Activated CD4-positive, alpha-beta T cell treated with anti-CD3 and anti-CD28 coated beads for 48 hours (primary cell): ENCODE measurements at places on chromosomes 16 and 17.

DNA sequence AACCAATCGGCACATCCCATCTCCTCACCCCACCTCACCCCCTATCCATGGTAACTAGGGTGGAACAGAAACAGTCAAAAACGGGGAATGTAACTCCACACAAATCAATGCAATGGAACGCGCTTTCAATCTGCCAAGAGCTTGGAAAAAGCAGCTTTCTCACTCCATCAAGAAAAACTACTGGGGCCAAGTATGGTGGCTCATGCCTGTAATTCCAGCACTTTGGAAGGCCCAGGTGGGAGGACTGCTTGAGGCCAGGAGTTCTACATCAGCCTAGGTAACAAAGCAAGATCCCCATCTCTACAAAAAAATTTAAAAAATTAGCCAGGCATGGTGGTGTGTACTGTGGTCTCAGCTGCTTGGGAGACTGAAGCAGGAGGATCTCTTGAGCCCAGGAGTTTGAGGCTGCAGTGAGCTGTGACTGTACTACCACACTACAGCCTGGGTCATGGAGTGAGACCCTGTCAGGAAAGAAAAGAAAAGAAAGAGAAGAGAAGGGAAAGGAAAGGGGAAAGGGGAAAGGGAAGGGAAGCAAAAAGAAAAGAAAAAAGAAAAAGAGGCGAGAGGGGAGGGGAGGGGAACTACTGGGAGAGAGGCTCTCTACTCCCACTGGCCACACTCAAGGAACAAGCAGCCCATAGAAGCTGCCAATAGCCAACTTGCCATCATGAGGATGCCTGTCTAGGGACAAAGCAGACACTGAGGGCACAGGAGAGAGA lies 38.9 kb downstream of the ARHGAP17 start:
- DNase-seq: no peak

DNA sequence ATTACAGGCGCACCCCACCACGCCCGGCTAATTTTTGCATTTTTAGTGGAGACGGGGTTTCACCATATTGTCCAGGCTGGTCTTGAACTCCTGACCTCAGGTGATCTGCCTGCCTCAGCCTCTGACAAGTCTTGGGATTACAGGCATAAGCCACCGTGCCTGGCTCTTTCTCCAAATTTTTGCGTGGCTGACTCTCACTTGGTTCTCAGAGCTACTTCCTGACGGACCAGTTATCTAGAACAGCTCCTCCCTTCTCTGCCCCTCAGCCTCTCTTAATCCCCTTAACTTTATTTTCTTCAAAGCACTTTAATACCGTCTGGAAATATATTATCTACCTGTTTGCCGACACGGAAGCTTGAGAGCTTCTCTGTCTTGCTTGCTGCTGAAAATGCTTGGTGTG lies 4.2 kb downstream of the YPEL2 start:
- DNase-seq: no peak

- DNase-seq: no peak
Measured at GRCh38 chr17:3977387-3977786, 13.2 kb upstream of the ATP2A3 start.

GRCh38 chr17:66423056-66423955 lies 120.9 kb downstream of the PRKCA start:
- DNase-seq: no peak

- DNase-seq: no peak
Measured at GRCh38 chr16:71767060-71767900, 41.4 kb downstream of the AP1G1 start.

DNA sequence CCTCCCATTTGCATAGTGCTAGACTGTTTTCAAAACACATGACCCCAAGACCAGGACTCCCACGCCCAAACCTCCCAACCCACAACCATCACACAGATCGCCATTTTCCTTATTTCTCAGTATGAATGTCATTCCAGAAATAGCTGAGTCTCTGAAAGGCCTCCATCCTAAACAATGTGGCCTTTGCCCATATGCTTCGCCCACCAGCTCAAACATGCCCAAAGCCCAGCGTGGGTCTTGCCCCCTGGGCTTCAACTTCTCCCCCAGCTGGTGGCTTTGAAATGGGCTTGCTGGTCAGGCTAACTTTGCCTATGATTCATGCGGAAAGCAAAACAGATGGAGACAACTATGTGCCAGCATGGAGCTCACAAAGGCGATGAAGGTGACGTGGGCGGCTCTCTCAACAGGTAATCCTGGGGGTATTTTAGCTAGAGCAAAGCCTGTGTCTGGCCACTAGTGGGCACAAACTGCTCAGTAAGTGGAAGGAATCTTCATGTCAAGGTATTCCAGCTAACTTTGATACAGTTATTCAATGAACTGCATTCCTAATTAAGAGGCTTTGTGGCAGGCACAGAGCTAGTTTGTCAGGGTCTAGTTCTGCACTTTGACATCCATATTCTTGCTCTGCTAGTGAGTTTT lies 17.1 kb downstream of the PMP22 start:
- no peak for DNase-seq

GRCh38 chr16:15799851-15800495 lies 56.9 kb downstream of the MYH11 start:
- DNase-seq: no peak

- peak; percentile 34 for DNase-seq
Measured at GRCh38 chr17:67258821-67259468, 13.9 kb upstream of the HELZ start.

DNA sequence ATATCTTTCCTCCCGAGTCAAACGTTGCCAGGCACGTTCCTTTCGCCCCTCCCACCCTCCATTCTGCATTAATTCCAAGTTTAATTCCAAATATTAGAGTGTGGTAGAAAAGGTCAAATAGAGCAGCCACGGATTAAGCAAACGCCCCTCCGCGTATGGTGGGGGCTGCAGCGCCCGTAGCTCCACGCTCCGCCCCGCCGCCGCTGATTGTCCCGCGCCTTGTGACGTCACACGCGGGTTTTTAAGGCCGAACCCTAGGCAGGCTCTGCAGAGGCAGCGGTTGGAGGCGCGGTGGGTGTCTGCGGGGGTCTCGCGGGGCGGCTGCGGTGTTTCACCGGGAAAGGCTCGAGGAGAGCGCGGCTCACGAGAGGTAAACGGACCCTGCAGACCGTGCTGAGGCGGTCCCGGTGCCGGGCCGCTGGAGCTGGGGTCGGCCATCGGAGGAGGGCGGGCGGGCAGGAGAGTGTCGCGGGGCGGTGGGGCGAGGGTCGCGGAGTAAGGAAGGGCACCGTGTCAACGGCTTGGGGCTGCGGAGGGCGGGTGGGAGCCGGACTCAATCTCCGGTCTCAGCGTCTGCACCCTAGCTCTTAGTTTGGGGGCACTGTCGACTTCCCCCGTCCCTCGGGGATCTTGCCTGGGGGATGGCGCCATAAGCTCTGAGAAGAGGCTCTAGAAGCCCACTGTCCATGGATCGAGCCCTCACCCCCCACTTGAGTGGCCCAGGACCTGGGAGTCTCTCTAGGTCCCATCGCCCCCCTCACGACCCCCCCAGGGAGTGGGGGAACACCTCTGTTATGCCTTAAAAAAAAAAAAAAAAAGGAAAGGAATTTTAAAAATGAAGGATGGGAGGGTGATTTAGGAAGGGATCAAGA lies at the start of gene ARL4D:
ARL4D (plus strand) TSS at position 270 of the 872 bp plus-strand sequence. CDS start 740 bp downstream, outside the sequence.
- DNase-seq: peak; percentile 86

GRCh38 chr16:83994087-83994486 lies 26.0 kb downstream of the NECAB2 start:
- DNase-seq: no peak

DNA sequence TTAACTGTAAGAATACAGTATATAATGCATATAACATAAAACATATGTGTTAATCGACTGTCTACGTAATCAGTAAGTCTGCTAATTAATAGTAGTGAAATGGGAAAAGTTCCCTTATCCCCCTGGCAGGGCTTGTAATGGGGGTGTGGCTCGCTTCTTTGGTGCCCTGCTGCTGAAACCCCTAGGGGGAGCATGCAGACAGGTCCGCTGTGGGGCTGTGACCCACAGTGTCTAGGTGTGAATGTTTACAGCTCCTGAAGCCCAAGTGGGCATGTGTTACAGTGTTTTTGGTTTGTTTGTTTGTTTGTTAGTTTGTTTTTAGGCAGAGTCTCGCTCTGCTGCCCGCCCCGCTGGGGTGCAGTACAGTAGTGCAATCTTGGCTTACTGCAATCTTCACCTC lies 495.7 kb downstream of the SHISA9 start:
- DNase-seq: no peak

- DNase-seq: no peak
Measured at GRCh38 chr16:51630076-51630475, 479.0 kb upstream of the SALL1 start.

- DNase-seq: peak; percentile 51
Measured at GRCh38 chr16:3637371-3637923, 17.0 kb upstream of the DNASE1 start.

- DNase-seq: peak; percentile 47
Measured at GRCh38 chr17:35612924-35613521, 25.9 kb downstream of the AP2B1 start.

DNA sequence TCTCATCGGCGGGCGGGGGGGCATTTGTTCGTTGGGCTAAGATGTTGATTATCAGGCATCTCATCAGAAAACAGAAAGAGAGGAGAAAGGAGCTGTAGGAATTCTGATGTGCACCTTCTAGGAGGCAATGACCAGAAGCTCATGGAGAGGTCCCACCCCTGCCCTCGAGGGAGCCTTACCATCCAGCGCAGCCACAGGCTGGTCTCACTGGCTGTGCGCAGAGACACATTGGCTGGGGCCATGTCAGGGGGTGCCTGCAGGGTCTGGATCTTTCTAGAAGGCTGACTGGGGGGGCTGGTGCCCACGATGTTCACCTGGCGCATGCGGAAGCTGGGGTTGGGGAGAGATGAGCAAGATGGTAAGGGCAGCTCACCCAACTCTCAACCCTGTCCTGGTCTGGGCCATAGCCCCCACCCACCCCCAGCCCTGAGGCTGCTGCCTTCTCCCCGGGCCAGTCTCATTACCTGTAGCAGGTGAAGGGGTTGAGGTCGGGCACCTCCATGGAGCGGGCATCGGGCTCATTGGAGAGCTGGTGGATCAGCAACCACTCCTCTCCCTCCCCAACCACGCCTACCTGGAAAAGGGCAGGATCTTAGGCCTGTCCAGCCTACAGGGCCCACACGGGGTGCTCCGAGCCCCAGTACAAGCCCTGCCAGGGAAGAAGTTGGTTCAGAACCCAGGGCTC lies 86.2 kb upstream of the CDC42EP4 start:
- no peak for DNase-seq

DNA sequence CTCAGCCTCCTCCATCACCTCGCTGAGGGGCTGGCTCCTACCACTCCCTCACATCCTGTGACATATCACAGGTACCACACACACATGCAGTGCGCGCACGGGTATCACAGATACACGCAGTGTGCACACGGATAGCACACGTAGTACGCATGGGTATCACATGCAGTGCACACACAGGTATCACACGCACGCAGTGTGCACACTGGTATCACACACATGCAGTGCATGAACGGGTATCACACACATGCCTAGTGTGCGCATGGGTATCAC lies 30.1 kb downstream of the ACSF3 start:
- no peak for DNase-seq

- no peak for DNase-seq
Measured at GRCh38 chr17:13978478-13978877, 90.8 kb upstream of the COX10 start.

DNA sequence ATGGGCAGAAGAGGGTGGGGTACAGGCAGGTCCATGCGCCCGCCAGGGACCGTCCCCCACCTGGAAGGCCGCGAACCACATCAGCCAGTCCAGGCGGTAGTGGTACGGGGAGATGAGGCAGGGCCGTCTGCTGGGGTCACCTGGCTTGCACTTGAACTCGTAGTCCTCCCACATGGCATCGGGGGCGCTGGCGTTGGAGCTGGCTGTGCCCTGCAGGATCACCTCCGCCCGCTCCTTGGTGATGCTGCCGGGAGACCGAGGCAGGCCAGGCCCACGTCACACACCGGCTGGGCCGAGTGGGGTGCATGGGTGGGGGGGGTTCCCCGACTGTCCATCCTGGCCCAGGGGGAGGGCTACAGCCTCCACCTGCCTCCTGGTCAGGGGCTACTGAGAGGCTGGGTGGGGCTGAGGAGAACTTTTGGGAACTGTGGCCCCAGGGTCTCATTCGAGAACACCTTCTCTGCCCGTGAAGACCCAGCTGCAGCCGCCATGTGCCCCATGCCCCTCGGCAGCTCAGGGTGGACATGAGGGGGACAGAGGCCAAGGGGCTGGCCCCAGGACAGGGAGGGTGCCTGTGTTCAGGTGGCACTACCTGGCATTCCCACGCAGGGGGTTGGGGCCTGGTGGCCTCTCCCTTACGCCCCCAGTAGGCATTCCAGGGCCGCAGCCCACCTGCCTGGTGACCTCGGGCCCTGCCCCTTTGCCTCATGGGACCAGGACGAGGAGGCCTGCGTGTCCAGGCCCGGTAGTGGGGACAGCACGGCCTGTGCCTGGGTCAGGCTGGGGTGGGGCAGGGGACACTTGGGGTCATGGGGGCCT lies 69.5 kb upstream of the GNG13 start:
- DNase-seq: no peak

DNA sequence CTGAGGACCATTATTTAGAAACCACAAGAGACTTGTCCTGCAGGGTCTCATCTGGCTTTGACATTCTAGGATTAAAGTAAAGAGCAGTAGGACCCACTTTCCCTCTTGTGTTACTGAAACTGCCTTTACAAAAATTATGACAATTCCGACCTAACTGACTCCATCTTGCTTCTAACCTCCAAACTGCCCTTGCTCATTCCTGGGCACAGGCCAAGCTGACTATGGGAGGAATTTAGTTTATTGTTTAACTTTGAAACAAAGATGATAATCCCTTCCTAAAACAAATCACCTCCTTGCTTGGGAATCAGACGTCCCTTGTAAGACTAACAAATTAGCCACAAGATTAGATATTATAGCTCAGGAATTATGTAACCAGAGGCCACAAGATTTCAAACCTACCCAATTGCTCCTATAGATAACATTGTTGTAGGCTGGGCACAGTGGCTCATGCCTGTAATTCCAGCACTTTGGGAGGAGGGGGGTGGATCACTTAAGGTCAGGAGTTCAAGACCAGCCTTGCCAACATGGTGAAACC lies 87.0 kb upstream of the FBXO47 start:
- no peak for DNase-seq

DNA sequence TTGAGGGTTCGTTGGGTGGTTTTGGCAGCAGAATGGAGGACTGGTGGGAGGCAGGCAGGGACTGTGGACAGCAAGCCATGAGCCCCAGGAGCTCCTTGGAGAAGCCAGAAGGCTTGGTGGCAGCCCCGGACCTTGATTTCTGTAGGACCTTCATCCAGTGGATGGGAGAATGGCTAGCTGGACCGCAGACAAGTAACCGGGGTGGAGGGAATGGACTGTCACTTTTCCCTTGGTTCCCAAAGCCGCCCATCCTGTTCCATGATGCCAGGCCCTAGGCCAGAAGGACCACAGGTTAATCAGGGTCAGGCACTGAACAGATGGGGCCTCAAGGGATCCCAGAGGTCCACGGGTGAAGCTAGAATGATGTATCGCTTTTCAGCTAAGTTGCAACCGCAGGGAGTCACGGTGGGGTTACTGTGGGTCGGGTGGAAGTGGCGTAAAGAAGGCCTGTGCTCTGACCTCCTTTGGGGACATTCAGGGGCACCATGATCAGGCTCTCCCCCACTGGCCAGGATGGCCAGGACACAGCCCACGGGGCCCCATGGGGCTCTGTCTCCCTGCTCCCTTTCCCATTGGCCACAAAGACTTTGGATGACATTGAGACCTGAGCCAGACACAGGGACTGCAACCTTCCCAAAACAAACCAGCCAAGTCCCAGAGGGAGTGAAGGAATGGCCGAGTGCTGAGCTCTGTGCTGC lies 66.9 kb upstream of the MRTFB start:
- DNase-seq: no peak

- no peak for DNase-seq
Measured at GRCh38 chr17:57109393-57110151, 24.5 kb downstream of the AKAP1 start.

- DNase-seq: no peak
Measured at GRCh38 chr17:10266296-10266876, 68.0 kb upstream of the GAS7 start.
